ENCODE measurements at places on chromosomes 5 and 9.

DNA sequence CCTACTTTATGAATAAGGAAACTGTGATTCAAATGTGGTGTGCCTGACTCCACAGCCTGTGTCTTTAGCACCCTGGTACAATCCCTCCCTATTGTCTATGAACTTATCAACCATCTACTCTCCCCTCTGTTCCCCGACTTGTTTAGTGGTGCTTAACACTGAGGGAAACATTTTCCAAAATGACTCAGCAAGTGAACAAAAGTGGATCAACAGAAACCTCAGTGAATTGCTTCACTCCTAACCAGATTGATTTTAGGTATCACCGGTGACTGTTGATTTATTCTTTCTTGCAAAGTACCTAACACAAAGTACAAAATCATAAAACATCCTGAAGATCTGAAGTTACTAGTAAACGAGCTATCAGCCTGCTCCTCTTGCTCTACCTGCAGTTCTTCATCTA, 42.1 kb upstream of the RAPGEF6 start:
- no peak for DNase-seq

GRCh38 chr5:83589786-83590185, 118.2 kb downstream of the VCAN start:
- DNase-seq: no peak

DNA sequence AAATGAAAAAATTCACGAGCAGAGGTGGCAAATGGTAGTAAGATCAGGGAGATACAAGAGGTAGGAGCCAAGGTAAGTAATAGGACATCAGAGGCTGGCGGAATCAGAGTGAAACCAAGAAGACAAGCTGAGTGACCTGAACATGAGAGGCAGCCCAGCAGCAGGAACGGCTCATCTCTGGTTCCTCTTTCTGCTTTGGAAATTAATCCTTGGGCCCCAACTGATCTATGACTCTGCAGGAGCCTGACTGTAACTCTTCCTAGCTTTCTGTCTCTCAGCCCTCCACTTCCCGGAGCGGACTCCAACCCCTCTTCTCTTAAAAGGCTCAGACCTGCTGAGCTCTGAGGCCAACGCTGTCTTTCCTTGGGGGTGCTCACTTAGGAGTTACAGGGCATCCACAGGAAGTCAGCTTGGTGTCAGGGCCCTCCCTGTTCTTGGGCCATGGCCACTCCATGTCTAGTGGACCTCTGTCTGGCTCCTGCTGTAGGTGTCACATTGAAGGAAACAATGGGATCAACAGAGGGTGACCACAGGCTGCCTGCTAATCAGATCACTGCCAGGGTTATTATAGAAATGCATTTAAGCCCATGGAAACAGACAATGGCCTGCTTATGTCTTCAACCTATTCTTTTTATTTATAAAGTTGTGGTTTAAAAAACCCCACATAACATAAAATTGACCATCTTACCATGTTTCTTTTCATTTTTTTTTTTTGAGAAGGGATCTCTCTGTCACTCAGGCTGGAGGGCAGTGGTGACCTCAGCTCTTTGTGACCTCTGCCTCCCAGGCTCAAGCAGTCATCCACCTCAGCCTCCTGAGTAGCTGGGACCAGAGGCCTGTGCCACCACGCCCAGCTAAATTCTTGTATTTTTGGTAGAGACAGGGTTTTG, 22.5 kb upstream of the SHB start:
- no peak for DNase-seq

- DNase-seq: no peak
These were observed 25.6 kb downstream of the RRAGA start for GRCh38 chr9:19074836-19075235.

GRCh38 chr5:6652025-6652424, 18.8 kb downstream of the SRD5A1 start:
- DNase-seq: no peak
